ENCODE measurements at places on chromosomes 16 and 17.
A peak's percentile ranks its signal among the peaks of the same experiment; 100 is the strongest.

DNA sequence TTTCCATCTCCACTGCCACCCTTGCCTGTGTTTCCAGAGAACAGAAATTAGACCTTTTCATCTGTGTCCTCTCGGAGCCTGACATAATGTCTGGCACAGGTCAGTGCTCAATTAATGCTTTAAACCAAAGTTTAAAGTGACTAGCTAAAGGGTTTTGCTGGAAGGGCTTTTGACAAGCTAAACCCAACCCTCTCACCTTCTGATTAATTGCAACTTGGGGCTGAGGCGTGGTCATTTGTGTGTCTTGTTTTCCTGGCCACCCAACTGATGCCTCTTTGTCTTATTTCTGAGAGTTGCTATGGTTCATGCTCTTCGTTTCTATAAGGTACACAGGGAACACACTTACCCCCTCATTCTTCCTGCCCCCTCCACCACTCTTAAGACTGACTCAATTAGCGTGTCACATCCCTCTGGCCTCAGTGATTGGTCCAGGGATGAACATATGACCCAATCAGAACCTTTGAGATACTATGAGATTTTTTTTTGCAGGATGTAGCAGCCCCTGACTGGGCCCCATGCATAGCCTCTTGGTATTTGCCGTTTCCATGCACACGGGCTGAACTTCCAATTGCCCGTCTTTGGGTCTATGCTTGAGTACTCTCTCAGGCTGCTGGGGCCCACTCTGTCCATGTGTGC, 15.8 kb upstream of the BRD7 start:
- DNase-seq = no peak

DNA sequence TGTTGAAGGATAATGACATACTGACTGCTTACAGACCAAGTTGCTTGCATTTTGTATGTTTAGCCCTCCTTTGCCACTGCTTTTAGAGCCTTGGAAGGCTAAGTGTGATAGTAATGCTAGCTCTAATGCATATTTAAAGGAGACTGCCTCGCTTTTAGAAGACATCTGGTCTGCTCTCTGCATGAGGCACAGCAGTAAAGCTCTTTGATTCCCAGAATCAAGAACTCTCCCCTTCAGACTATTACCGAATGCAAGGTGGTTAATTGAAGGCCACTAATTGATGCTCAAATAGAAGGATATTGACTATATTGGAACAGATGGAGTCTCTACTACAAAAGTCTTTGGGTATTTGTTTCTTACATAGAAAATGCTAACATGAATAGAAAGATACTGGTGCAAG, 19.1 kb downstream of the CAPNS2 start:
- no peak for DNase-seq

GRCh38 chr17:45995627-45996270, 3.3 kb upstream of the STH start:
- DNase-seq = no peak

DNA sequence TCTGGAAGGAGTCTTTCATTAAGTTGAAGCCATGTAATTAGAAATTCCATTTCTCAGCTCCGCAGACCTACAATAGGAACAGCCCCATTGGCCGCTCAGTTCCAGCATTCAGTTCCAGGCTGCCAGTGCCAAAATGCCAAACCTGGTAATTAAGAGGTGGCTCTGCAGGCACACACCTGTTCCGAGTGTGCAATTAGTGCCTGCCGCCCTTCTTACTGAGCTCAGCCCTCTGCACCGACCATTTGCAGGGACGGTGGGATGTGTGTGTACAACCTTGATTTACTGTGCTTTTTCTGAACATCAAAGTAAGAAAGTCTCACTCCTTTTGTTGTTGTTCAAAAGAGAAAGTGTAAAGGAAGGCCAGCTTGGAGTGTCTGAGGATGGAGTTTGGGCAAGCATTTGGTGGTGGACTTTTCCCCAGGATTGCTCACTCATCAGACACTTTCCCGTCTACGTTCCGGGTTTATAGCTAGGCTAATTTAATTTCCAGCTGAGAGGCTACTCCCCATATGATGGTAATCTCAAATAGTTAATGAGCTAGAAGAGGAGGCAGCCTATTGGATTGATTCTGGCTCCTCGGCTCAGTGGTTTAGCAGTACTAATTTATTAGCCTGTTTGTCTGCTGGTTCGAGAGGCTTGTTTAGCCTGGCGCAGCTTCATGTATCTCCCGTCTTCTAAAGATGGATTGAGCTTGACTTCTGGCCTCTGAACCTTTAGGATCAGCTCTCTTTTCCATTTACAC, 20.0 kb downstream of the HS3ST3B1 start:
- DNase-seq = no peak

GRCh38 chr17:8005967-8006730, 3.7 kb downstream of the GUCY2D start:
- DNase-seq = no peak

GRCh38 chr16:57732714-57733113, 2.9 kb upstream of the KATNB1 start:
- DNase-seq = no peak

DNA sequence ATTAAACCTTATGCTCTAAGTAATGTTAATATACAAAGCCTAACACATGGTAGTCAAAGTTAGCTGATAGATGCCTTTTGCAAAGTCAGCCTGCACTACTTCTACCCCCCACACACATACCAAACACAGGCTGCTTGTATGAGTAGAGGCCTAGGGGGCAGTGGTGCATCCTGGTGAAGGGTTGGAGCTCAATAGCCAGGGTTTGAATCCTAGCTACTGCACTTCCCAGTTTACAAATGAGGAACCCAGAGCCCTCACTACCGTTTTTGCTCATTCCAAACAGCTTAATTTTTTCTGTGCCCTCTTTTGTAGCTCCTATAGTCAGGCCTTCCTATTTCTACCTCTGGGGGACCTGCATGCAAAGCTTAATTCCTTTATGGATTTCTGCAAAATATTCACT, 18.9 kb upstream of the HYDIN start:
- DNase-seq = no peak

- DNase-seq = peak; percentile 27
Observed at GRCh38 chr17:19502517-19502916, 31.1 kb upstream of the SLC47A1 start.

DNA sequence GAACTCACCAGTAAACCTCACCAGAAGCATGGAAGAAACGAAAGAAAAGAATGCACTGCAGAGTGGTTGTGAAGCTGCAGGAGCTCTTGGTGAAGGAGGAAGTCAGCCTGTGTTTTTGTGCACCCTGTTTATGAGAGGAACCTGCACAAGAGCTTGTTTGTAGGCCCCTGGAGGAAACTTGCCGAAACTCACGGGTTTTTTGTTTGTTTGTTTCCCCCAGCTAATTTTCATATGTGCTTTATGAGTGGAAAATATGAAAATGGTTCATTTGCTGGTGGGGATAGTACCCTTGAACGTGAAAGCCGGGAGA, 222.7 kb downstream of the C16orf95 start:
- no peak for DNase-seq

- DNase-seq = no peak
Observed at GRCh38 chr16:15532825-15533224, 98.4 kb downstream of the BMERB1 start.

GRCh38 chr17:17677299-17678040, 3.8 kb upstream of the RAI1 start:
- DNase-seq = no peak

- DNase-seq = no peak
Observed at GRCh38 chr16:59205403-59205802, 471.3 kb upstream of the GOT2 start.

GRCh38 chr16:77220427-77220826, 21.2 kb downstream of the SYCE1L start:
- DNase-seq = no peak

GRCh38 chr16:57482845-57483545, 3.3 kb downstream of the DOK4 start:
- no peak for DNase-seq

- no peak for DNase-seq
Observed at GRCh38 chr16:53789137-53789536, 85.2 kb downstream of the FTO start.

GRCh38 chr17:72592967-72593325, 472.1 kb downstream of the SOX9 start:
- DNase-seq = no peak

- DNase-seq = no peak
Observed at GRCh38 chr17:78694805-78695531, 87.1 kb downstream of the CYTH1 start.

- no peak for DNase-seq
Observed at GRCh38 chr17:49552070-49552751, 23.5 kb upstream of the NXPH3 start.

- DNase-seq = no peak
Observed at GRCh38 chr17:75959839-75960511, 19.0 kb downstream of the ACOX1 start.

GRCh38 chr17:80164185-80164584, 5.6 kb upstream of the CARD14 start:
- DNase-seq = no peak

DNA sequence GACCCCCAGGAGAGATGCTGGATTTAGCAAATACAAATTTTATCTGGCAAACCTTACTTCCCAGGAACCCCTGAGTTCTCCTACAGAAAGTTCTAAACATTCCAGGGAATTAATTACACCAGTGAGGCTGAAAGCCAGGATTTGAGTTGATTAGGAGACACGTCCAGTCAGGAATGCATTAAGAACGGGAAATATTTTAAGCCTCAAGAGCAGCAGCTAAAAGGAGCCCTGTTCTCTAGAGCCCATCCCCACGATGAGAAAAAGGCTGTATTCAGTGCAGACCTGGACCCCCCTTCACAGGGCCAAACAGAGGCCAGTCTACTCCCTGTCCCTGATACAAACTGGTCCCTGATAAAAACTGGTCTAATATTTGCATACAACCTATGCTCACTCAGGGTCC, 55.0 kb downstream of the VAT1L start:
- DNase-seq = no peak

GRCh38 chr17:8649157-8650118, 18.9 kb upstream of the MYH10 start:
- no peak for DNase-seq

- DNase-seq = no peak
Observed at GRCh38 chr17:77793146-77793970, 165.1 kb upstream of the TNRC6C start.

DNA sequence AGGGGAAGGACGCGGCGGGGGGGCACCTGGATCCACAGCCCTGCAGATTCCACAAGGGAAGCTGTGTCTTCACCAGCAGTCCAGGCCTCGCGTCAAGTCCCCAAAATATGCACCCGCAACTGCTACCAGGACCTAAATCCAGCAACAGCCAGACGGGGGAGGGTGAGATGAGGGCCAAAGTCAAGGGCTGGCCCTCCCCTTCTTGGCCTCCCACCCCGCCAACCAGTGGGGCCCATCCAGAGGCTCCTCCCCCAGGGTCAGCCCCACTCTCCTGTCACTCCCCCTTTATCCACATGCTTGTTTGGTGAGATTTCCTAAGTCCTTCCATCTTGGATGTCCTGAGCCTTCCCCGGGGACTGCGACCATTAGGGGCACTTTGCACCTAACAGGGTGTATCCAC, 138.7 kb downstream of the ENGASE start:
- no peak for DNase-seq

- peak; percentile 72 for DNase-seq
Observed at GRCh38 chr17:76193591-76193990, 46.7 kb downstream of the RNF157 start.

GRCh38 chr16:56939801-56940200, 7.9 kb downstream of the HERPUD1 start:
- DNase-seq = no peak

- no peak for DNase-seq
Observed at GRCh38 chr17:51706093-51706492, 445.7 kb downstream of the UTP18 start.

GRCh38 chr17:81991684-81992305, 14.4 kb downstream of the ASPSCR1 start:
- no peak for DNase-seq

DNA sequence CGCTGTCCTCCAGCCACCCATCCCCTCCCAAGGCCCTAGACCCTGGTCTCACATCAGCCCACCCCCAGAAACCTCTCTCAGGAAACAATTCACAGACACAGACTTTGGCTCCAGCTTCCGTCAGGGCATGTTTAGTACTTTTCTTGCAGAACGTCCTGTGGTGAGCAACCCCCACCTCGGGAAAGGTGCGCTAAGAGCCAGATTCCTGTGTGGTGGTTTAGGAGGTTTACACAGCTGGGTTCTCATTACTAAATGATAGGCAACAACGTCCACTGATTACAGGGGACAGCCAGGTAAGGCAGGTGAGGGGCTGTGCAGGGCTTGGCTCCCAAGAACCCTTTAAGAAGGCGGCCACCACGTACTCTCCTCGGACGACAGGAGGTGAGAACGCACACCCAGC, 29.3 kb downstream of the KIFC3 start:
- DNase-seq = no peak

GRCh38 chr17:27403480-27404005, 52.7 kb upstream of the KSR1 start:
- no peak for DNase-seq

DNA sequence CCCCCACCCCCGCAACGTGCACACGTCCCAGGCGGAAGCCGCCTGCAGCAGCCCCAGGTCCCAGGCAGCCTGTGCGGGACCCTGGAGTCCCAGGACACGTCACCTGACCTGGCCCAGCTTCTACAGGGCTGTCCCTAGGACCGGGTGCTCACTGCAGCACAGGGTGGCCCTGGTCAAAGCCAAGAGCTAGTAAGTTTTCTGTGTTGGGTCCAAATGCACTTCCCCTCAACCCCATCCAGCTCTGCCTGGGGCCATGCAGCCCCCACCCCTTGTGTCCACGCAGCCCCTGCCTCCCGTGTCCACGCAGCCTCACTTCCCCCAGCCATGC, 22.1 kb upstream of the PVALEF start:
- no peak for DNase-seq

- DNase-seq = no peak
Observed at GRCh38 chr17:9287306-9287705, 266.0 kb downstream of the NTN1 start.

DNA sequence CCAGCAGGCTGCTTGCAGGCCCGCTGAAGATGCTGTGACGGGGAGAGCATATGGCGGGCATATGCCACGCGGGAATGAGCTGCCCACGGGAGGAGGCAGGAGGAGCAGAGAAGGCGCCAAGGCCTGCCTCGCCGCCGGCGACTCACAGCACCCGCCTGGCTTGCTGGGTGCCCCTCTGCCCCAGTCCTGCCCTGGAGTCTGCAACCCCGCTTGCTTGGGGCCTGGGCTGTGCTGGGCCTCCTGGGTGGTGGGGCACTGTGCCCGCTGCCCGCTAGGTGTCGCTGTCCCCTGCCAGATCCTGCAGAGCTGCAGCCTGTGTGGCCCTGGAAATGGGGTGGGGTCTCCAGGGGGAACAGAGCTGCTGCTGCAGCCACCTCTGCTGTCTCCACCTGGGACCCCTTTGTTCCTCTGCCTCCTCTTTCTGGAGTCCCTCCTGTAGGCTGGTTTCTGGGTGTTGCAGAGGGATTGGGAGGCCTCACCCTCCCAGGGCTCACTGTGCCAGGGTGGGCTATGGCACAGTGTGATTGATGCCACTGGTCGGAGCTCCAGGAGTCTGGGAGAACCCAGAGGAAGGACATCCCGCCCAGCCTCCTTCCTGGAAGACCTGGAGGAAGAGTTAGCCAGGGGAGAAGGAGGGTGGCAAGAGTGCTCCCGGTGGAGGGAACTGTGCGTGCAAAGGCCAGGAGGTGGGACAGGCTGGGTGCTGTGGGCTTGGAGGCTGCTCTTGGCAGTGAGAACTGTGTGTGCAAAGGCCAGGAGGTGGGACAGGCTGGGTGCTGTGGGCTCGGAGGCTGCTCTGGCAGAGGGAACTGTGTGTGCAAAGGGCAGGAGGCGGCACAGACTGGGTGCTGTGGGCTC, 141.0 kb upstream of the CIBAR2 start:
- peak; percentile 62 for DNase-seq
